Activated T-helper 2 cell treated with anti-CD3 and anti-CD28 coated beads, Interferon-gamma antibody, Interleukin-2, Interleukin-4, amounts not matched to agents 10 μg/mL and 5 μg/mL and 100 μg/mL, durations not matched to agents 14 hours and 24 hours and 36 hours (primary cell): ENCODE measurements at places on chromosomes 16 and 17.

GRCh38 chr16:57284209-57284951 lies at the start of gene PLLP:
Gene PLLP, minus strand, starts transcription at chr16:57284672. Its CDS starts 132 bp downstream, at chr16:57284540.
- peak; percentile 22 for DNase-seq

DNA sequence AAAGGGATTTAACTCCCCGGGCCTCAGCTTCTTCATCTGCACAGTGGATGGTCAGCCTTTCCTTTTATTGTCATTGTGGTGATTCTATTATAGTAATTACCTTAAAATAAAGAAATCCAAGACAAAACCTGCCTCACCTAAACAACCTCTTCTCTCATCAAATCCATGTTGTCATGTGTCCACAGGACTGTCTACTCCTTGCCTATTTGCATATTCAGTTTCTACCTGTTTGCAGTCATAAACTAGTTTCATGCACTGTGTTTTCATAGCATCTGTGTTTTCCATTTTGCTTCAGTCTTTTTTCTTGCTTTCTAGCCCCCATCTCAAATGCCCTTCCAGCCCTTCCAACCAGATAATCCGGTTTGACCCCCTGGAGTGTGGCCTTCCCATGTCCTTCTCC lies 44.3 kb upstream of the CPNE2 start:
- DNase-seq = no peak

DNA sequence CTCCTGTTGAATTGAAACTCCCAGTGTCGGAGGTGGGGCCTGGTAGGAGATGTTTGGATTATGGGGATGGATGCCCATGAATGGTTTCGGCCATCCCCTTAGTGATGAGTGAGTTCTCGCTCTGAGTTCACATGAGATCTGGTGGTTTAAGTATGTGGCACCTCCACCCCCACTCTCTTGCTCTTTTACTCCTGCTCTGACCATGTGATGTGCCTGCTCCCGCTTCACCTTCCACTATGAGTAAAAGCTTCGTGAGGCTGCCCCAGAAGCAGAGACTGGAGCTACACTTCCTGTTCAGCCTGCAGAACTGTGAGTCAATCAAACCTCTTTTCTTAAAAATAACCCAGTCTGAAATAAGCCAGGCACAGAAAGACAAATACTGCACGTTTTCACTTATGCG lies 512.4 kb downstream of the HS3ST4 start:
- DNase-seq = no peak

DNA sequence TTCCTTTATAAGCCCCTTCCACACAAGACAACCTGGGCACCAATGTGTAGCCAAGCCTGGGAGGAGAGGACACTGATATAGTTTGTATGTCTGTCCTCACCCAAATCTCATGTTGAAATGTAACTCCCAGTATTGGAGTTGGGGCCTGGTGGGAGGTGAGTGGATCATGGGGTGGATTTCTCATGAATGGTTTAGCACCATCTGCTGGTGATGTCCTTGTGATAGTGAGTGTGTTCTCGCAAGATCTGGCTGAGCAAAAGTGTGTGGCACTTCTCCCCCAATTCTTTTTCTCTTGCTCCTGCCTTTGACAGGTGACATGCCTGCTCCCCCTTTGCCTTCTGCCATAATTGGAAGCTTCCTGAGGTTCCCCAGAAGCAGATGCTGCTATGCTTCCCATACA lies 135.8 kb downstream of the USP31 start:
- no peak for DNase-seq

GRCh38 chr17:43620581-43620980 lies 41.1 kb downstream of the MEOX1 start:
- no peak for DNase-seq

DNA sequence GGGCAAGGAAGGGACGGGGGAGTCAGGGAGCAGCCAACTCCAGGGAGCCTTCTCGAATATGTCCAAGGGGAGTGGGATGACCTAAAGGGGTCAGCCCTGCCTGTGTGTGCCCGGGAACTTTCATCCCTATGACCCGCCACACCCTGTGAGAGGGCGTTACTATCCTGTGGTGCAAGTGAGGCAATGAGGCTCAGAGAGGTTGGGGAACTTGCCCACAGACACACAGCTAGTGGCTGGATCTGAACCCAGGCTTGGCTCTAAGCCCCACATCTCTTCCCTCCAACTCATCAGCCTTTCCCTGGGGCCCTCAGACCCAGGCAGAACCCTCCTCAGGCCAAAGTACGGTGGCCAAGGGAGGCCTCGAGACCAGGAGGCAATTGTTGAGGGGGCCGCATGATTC lies 23.2 kb downstream of the JUP start:
- no peak for DNase-seq

DNA sequence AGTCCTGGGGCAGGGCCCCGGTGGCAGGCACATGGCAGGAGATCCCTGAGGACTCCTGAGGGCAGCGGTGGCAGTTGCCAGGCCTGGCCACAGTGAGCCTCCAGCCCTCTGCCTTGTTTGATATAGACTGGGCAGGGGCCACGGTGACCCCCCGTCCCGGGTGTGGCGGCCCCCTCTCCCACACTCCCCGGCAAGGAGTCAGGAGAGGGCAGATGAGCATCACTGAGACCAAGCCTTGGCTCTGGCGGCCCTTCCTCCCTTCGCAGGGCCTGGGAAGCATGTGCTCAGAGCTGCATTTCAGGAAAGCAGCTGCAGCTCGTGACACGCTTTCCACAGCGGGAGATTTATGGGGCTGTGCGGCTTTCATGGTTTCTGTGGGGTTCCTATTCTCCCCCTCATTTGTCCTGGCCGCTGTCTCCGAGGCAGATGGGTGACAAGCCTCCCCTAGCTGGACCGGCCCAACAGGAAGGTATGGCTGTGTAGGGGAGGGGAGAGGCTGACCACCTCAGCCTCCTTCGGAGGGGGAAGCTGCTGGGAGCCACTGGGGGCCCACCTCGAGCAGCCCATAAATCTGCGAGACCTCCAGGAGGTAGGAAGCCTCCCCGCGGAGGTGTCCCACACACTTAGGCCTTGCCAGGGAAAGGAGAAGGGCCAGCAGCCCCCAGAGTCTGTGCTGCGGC lies 211.4 kb downstream of the NTN1 start:
- DNase-seq = no peak

GRCh38 chr17:54353789-54354525 lies 531.2 kb downstream of the KIF2B start:
- no peak for DNase-seq

- no peak for DNase-seq
These were observed 1.5 kb downstream of the FGF11 start for GRCh38 chr17:7440834-7441195.

- DNase-seq = no peak
These were observed 40.2 kb upstream of the CIBAR2 start for GRCh38 chr16:85152414-85153030.

DNA sequence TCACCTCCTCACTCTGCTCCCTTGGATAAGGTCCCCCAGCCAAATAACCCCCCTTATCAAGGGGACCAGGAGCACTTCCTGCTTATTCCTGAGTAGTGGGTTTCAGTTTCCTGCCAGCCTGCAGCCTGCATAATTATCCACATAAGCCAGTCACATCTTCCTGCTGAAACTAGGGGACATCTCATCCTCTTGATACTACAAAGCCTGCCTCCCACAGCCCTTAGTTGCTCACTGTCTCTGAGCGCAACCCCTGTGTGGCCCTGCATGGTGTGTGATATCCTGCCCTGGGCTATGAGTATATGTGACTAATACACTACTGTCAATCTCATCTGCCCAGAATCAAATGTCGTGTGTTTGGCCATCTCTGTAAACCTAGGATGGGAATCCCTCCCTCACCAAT lies 8.0 kb upstream of the XYLT2 start:
- no peak for DNase-seq

GRCh38 chr17:34822007-34822739 lies 139.1 kb downstream of the CCT6B start:
- DNase-seq = no peak

- DNase-seq = no peak
These were observed 372.5 kb downstream of the CDH11 start for GRCh38 chr16:64749346-64749745.

- DNase-seq = peak; percentile 99
These were observed at the start of gene STRADA for GRCh38 chr17:63741408-63742173. Gene STRADA, minus strand, starts transcription at chr17:63741799. Its CDS starts 13,430 bp downstream, at chr17:63728369.
